NCI-H2171 (cell line): ENCODE measurements at places on chromosomes 2 and 18.

- no peak for DNase-seq
Measured at GRCh38 chr2:137500599-137500998, 463.7 kb upstream of the HNMT start.

DNA sequence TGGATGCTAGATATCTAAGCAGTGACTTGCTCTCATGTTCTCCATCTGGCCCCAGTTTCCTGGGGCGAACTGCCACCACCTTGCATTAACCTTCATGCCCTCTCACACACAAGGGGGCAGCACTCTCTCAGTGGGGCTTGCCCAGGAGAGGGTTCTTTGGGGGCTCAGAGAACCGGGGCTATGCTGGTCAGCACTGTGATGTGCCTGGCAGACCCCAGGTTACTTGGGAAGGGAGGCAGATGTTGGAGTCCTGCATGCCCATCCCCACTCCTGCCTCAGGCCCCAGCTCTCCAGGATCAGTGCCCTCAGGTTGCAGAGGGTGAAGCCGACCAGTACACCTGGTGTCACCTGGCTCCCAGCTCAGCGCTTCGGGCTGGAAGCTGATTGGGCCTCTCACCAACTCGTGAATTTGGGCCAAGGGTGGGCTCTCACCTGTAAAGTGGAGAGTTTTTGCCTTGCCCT is 396.2 kb upstream of the HS6ST1 start:
- DNase-seq = no peak

DNA sequence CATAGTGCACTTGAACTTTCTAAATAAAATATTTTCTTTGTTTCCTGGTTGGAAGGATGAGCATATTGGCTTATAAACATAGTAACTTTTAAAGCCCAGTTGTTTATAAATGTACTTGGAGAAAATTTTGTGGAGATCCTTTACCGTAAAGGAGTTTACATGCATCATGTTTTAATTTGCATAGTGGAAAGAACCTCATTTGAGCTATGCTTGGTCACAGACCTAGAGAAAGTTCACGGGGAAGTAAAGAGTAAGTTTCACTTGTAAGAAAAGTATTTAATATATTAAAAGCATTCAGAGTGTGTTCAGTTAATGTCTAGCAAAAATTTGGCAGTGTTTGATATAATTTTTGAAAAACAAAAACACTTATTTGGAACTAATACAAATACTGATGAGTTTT is 45.3 kb downstream of the PIKFYVE start:
- DNase-seq = no peak

GRCh38 chr2:117940436-117940835 is 73.4 kb downstream of the CCDC93 start:
- no peak for DNase-seq

DNA sequence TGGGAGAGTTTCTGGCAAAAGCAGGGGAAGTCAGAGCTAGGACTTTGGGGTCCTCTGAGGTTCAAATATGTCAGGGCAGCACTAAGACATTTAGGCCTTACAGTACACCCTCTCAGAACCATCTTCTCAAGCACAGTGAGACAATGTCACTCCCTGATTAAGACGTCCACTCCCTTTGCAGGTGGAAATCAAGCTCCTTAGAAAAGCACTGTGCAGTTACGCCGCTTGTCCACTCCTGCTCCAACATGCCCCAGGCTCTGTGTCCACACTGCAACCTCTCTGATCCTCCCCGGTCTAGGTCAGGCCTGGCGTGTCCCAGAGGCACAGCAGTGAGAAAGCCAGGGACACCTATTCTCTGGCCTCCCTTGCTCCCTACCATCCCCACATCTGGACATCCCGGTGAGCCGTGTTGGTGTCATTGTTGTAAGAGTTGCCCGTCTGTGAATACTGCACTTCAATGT is 528.6 kb upstream of the ID2 start:
- no peak for DNase-seq

DNA sequence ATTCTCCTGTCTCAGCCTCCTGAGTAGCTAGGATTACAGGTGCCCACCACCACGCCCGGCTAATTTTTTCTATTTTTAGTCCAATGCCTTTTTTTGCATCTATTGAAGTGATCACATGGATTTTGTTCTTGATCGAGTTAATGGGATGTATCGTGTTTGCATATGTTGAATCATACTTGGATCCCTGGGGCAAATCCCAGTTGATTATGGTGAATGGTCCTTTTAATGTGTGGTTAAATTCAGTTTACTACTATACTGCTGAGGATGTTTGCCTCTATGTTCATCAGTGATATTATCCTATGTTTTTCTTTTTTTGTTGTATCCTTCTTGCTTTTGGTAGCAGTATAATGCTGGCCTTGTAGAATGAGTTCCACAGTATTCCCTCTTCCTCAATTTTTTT is 8.2 kb upstream of the TTC21B start:
- DNase-seq = no peak

DNA sequence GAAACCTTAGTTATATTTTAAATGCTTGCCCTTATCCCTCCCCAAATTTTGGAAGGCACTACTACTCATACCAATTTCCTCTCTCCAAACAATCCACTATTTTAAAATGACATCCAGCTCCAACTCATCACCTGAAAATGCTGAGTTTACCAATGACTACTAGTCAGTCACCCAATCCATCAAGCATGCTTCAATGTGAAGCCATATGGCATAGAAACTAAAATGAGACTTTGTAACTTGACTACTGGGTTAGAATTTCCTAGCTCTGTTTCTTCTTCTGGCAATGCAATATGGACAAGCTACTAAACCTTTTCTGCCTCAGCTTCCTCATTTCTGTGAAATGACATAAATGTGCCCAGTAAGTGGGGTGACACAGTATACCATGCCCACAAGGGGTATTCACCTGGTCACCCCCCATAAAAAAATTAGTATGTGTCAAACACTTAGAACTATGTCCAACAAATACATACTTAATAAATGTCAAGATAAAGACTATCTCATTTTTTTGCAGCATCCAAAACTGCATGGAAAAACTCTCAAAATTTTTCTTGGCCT is 10.0 kb upstream of the STPG4 start:
- peak; percentile 3 for DNase-seq

DNA sequence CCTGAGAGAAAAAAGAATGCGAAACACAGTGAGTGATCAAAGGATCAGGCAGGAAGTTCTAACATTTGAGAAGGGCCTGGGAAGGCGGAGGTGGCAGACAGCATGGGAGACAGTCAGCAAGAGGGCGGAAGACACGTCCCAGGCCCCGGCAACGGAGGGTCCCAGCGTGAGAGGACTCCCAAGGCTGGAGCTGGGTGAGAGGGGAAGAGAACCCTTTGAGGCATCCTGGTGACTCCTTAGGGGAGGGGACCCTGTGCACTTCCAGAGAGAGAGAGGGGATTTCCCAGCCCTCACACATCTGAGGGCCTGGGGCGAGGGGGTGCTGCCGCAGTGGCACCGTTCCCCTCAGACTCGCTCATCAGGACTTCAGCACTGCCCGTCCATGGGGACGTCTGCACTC is 133.4 kb downstream of the RTP5 start:
- DNase-seq = no peak

DNA sequence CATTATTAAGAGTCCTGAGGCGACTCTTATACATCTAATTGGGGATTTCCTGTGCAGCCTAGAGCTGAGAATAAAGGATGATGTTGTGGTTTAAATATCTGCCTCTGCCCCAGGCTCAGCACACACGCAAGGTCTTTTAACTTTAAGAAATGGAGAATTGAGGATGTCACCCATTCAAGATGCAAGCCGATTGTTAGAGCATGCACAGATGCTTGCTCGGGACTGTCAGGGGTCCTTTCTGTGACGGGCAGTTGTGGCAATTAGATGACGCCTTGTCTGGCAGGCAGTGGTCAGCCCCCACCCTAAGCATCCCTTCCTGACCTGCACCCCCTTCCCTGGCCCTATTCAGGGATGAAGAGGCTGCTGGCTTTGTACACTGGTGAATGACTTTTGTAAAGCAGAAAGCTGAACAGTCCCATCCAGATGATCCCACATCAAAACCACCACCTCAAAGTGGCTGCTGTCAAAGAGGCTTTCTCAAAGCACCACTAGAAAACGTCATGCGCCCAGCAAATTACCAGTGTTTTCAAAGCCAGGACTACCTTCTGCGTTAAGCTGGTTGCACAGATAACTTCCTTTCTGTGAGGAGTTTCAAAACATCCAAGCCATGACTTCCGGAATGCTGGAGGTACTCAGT is 23.7 kb downstream of the FAM178B start:
- DNase-seq = no peak

DNA sequence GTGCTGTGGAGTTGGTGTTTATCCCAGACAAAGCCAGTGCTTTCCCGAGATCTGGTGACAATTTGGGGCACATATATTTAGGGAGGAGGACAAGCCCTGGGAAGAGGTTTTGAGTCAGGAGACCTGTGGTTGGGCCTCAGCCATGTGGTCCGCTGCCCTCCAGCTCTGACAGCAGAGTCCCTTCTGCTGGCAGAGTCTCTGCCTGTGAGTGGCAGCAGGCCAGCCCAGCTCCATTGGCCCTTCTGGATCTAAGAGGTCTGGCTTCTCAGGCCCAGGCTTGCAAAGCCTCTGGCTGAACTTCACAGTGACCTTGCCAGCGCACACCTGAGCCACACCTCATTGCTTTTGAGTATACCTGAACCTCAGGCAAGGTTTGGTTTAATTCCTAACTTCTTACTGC is 115.3 kb downstream of the BCL2L11 start:
- DNase-seq = no peak

GRCh38 chr18:50461251-50461650 is 86.4 kb downstream of the SKA1 start:
- DNase-seq = no peak

DNA sequence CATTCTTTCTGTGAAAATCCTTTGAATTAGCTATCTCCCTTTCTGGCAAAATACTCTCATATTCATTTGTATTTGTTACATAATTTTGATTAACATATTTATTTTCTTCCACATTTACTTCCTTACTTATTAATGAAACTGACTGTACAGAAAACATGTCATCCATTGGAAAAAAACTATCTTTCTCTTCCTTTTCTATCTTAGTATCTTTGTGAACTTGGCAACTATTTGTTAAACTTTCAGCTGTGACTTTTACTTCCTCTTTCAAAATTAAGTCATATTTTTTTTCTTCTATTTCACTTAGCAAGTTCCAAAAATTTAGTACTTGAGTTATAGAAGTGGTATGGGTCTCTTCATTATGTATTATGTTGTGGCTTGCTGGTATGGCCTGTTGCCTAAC is 2.6 kb downstream of the RAD51AP2 start:
- DNase-seq = no peak

DNA sequence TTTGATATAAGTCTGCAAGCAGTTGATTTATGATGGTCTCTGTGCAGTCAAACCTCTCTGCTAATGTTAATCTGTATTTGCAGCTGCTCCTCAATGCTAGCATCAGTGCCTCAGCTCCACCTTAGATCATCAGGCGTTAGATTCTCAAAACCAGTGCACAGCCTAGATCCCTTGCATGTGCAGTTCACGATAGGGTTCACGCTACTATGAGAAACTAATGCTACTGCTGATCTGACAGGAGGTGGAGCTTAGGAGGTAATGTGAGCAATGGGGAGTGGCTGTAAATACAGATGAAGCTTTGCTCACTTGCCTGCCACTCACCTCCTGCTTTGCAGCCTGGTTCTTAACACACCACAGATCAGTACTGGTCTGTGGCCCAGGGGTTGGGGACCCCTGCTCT is 18.4 kb downstream of the RBKS start:
- no peak for DNase-seq

- DNase-seq = no peak
Measured at GRCh38 chr2:15841776-15842560, 98.4 kb upstream of the MYCN start.

DNA sequence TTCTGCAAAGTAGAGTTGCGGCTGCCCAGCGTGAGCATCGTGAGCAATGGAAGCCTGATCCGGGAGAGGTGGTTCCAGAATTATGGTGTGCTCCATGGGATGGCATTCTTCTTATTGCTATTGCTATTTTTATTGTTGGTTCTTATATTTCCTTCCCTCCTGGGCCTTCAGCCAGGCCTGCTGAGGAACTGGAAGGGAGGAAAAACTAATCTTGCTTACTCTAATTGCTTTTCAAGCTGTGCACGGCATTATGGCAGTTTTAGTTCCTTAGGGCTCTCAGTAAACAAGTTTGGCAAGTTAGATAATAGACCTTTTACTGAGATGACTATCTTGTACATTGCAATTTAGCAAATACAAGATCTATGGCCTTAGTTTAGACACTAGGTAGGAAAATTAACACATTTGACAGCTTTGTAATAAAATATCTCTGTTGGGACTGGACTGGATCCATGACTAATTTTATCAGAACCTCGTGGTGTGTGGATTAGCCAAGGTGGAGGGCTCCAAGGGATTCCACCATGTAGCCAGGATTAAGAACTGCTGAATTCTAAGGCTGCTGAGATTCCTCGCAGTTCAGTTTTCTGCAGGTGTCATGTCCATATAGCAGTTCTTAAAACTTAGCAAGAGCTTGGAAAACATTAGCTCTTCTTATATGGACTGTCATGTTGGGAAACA is 6.0 kb downstream of the RSAD2 start:
- DNase-seq = no peak

DNA sequence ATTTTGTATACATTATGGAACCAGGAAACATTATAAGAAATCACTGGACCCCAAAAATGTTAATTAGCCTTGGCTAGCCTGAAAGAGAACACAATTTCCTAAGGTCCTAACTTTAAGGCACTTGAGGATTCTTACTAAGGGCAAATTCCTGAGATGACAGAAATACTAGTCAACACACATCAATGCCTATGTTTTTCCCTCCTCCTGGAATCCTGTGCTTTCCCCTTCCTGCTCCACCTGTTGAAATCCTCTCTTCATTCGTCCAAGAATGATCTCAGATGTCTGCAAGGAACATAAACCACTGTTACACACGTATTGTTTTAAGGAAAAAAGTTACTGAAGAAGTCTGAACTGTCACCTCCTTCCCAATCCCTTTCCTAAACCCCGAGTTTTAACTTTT is 21.2 kb upstream of the DARS1 start:
- DNase-seq = no peak

GRCh38 chr18:76565238-76566173 is 70.5 kb upstream of the ZNF516 start:
- peak; percentile 32 for DNase-seq

DNA sequence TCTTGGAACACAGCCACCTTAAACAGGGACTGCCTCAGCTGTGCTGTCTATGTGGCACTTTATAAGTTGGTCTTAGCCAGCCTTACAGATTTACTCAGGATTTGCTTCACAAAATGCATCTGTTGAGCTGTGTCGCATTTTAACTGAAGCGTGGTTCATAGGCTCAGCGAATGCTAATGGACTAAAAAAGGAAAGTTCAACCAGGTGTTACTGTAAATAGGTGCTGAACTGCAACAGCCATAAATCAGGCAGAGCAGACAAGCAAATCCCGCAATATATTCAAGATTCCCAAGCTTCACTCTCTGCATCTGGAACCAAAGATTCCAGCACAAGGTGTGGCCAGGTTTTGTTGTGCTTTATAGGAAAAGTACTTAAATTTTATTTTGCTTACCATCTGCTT is 130.0 kb downstream of the EPHA4 start:
- DNase-seq = no peak

- peak; percentile 86 for DNase-seq
Measured at GRCh38 chr2:158043181-158043948, 58.3 kb upstream of the UPP2 start.

DNA sequence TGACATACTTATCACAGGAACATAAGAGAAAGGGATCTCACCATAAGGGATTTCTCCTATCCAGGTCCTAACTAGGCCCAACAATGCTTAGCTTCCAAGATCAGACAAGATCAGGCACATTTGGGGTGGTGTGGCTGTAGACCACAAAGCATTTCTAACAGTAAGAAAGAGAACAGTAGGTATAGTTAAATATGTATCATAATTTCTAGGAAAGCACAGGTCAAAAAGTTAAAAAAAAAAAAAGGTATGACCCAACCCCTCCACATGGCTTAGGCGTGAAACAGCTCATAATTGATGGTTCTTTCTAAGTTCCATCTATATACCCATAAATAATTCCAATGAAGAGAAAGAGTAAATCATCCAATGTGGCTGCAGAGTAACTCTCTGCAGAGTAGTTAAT is 6.9 kb downstream of the PRKD3 start:
- no peak for DNase-seq
